ENCODE measurements at places on chromosomes 3 and 15. TPM values are rescaled to one million over a fixed set of nuclear protein-coding genes. Genes with fewer than 3 reads are reported as not detected.

- no peaks in the 10 kb centered on the region for H3K27me3 ChIP-seq
- no peaks in the 10 kb centered on the region for H3K4me1 ChIP-seq
- H3K4me3 ChIP-seq, result no peak overlapping the region
- H3K27ac ChIP-seq, result no peak overlapping the region
Observed at GRCh38 chr3:11328196-11328945, 56.2 kb downstream of the ATG7 start.

GRCh38 chr3:159674583-159674982, 314.1 kb upstream of the IL12A start:
- H3K27me3 ChIP-seq, result no peaks in the 10 kb centered on the region
- DNase-seq, result no peak
- no peaks in the 10 kb centered on the region for H3K36me3 ChIP-seq
- no peak overlapping the region for H3K4me3 ChIP-seq
- H3K27ac ChIP-seq, result no peak overlapping the region

- no peaks in the 10 kb centered on the region for H3K36me3 ChIP-seq
- no peaks in the 10 kb centered on the region for H3K4me1 ChIP-seq
- H3K4me3 ChIP-seq, result no peak overlapping the region
- no peaks in the 10 kb centered on the region for H3K27me3 ChIP-seq
- H3K27ac ChIP-seq, result no peak overlapping the region
Observed at GRCh38 chr15:33094336-33094735, 100.2 kb downstream of the FMN1 start.

DNA sequence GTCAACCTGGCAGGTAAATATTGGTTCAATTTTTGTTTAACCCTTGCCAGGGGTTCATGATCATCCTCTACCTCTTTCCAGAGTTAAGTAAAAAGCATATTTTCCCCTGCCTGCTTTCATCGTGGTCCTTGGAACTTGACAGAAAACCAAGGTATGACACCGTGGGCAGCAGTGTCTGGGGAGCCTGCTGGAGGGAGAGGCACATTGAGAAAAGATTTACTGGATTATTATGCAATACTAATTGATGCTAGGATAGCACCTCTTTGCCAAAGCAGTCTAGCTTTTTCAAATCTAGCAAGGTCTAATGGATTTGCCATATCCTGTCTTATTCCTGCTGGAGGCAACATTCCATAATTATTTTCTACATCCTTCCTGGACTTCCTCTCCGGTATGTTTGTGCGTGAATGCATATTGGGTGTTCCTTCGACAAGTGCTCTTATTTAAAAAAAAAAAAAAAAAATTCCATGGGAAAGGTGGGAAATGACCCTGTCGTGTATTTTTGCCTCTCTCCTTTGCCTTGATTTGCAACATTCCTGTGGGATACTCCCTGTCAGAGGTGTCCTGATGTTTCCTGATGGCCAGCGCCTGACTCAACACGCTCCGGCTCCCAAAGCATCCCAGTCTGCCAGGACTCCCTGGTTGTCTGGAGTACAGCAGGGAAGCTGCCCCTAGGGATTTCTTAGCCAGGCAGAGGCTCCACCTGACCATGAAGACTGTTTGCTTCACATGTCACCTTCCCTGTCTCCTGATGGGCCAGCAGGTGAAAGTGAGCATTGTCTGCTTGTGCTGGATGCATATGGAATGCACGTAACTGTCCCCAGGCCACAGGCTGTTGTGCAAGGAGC, 6.3 kb downstream of the BHLHE40 start:
- peaks cover 77% of the 10 kb centered on the region for H3K4me1 ChIP-seq
- H3K4me3 ChIP-seq, result no peak overlapping the region
- peak overlapping the region; percentile 93 for H3K27ac ChIP-seq
- H3K27me3 ChIP-seq, result no peaks in the 10 kb centered on the region
- peak; percentile 29 for DNase-seq

GRCh38 chr3:194134231-194134756, 1.7 kb upstream of the HES1 start:
- no peaks in the 10 kb centered on the region for H3K27me3 ChIP-seq
- DNase-seq, result peak; percentile 67
- peaks cover 27% of the 10 kb centered on the region for H3K4me1 ChIP-seq
- H3K4me3 ChIP-seq, result peak overlapping the region; percentile 47
- H3K36me3 ChIP-seq, result peaks cover 4% of the 10 kb centered on the region
- H3K27ac ChIP-seq, result peak overlapping the region; percentile 97

DNA sequence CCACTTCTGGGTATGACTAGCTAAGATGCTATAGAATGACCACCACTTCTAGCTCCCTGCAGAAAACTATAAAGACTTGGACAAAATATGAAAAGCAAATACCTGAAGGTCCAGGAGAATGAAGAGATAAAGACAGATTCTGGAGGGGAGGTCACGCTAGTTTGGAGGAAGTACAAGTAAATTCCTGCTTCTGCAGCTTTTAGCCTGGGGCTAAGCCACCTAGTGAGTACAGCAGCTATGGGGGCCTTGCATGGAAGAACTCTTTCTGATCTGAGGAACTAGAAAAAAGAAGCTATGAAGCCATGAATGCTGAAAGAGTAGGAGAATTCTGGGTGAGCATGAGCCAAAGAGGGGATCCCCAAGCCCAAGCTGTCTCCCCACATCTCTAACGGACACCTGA, 29.8 kb downstream of the NRG4 start:
- H3K4me1 ChIP-seq, result no peaks in the 10 kb centered on the region
- DNase-seq, result no peak
- no peaks in the 10 kb centered on the region for H3K27me3 ChIP-seq
- no peak overlapping the region for H3K4me3 ChIP-seq
- H3K36me3 ChIP-seq, result no peaks in the 10 kb centered on the region

The HAPLN3 gene
- total RNA-seq, result 5.8 TPM
